GM12891 (cell line): ENCODE measurements at places on chromosomes 6 and 20.

GRCh38 chr6:79512014-79512413, 25.2 kb downstream of the LCA5 start:
- no peak for DNase-seq

DNA sequence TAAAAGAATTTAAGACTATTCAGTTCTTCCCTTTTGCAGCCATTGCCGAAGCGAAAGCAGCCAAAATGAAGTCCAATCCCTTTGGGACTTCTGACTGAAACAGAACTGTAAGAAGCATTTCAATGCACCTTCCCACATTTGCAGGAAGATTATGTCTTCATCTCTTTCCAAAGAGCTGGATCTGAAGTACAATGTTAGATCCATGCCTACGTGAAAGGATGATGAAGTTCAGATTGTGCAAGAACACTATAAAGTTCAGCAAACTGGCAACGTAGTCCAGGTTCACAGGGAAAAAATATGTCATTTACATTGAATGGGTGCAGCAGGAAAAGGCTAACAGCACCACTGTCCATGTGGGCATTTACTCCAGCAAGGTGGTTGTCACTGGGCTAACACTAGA, 6.0 kb upstream of the FILIP1 start:
- no peak for DNase-seq

DNA sequence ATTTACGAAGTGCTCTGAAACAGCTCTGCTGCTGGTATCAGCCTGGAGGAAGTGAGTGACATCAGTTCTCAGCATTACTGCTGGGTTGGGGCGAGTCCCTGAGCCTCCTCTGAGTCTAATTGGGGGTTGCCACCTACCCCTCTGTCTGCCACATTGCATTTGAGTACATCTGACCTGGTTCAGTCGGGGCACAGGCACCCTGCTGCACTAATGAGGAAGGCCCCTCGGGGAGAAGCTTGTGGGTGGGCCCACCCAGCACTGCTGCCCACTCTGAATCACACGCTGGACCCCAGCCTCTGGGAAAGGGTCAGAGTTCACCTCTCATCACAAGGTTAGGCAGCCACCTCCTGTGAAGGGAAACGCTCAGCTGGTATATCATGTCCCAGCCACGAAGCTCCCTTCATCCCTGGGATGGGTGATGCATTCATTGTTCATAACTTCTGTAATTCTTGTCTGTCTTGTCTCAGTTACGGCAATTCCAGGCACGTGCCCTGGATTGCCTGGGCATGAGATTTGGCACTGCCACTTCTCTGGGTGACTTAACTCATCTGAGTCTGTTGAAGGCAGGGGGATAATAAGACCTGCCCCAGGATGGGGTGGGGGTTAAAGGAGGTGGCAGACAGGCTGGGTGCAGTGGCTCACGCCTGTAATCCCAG, 13.3 kb downstream of the DNMT3B start:
- no peak for DNase-seq

DNA sequence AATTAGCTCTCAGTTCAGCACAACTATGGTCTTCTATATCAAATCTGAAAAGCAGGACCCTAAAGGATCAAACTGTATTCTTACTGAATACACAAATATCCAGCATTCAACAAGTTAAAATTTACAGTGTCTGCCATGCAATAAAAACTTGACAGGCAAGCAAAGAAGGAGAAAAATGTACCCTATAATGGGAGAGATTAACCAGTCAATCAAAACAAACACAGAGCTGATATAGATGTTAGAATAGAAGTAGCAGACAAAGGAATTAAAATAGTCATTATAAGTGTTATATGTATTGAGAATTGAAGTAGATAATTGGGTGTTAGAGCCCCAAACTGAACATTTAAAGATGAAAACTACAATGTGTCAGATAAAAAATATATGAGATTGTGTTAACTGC, 914.9 kb downstream of the EPHA7 start:
- no peak for DNase-seq

GRCh38 chr20:50594231-50594590, 84.0 kb downstream of the PTPN1 start:
- DNase-seq, result no peak

DNA sequence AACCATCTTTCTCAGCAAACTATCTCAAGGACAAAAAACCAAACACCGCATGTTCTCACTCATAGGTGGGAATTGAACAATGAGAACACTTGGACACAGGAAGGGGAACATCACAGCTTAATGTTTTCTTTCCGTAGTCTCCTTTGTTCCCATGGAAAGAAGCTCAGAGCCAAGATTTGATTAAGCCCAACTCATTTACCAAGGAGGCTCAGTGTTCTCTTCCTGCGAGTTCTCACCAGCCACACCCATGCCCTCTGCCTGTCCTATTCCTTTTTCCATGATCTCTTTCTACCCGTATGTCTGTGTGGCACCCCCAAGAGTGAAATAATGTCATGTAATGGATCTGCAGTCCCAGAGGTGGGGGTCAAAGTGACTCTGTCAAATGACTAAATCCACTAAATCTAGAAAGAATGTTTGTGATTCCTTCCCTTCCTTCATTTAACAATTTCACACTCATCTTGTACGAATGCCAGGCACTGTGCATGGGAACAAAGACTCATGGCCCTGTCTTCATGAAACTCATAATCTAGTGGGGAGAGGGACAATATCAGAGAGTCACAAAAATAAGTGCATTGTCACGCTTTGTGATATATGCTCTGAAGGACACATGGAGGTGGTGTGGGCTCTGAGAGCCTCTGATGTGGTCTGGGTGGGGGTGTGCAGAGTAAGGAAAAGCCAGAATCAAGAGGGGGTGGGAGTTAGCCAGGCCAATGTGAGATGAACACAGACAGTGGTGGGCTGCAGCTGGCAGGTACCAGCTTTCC, 292.1 kb downstream of the CDC5L start:
- no peak for DNase-seq

DNA sequence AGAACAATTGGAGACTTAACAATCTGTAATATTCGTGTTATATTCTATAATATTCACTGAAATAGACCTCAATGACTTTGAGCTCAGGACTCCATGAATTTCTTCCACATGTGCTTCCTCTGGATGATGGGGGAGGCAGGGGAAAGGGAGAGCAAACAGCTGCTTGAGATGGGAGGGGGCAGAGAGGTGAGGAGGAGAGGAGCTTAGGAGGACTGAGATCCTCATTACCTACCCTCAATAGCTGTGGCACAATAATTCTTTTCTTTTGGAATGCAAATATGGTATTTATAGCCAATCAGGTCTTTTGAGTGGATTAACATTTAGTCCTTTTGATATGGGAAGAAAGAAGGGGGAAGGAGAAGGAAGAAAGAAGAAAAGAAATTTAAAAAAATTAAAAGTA, 64.1 kb upstream of the ZNF217 start:
- DNase-seq, result no peak

DNA sequence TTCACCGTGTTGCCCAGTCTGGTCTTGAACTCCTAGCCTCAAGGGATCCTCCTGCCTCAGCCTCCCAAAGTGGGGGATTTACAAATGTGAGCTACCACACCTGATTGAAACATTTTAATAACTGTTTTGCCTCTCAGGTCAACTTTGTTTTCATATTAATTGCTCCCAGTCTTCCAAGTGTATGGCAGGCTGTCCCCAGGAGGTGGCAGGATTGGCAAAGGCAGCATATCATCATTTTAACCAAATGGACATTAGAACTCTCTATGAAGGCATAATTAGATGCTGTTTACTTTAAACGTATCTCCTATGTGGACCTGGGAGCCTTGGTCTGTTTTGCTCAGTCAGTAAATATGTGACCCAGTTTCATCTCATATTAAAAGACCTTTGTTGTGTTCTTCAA, 59.2 kb upstream of the CSE1L start:
- DNase-seq, result no peak

DNA sequence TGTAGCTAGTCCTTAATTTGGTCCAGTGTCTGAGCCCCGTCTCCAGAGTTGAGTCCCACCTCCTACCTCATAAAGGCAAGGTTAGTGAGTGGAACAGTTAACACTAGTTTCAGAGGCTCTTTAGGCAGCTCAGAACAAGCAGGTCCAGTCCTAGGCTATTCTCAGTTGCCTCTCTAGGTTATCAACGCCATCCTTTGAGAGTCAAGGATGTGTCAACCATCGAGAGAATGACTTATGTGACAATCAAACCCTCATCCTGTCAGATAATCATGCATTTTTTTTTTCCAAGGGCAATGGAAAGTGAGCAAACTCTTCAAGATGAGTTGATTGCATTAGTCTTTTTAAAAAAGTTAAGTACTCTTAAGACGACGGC, 64.0 kb upstream of the TXNDC5 start:
- DNase-seq, result no peak

DNA sequence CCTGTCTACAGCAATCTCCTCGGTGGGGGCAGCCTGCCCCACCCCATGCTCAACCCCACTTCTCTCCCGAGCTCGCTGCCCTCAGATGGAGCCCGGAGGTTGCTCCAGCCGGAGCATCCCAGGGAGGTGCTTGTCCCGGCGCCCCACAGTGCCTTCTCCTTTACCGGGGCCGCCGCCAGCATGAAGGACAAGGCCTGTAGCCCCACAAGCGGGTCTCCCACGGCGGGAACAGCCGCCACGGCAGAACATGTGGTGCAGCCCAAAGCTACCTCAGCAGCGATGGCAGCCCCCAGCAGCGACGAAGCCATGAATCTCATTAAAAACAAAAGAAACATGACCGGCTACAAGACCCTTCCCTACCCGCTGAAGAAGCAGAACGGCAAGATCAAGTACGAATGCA, 19.4 kb downstream of the PRDM1 start:
- no peak for DNase-seq

- DNase-seq, result peak; percentile 14
Measured at GRCh38 chr20:16434062-16434664, 139.1 kb downstream of the KIF16B start.

DNA sequence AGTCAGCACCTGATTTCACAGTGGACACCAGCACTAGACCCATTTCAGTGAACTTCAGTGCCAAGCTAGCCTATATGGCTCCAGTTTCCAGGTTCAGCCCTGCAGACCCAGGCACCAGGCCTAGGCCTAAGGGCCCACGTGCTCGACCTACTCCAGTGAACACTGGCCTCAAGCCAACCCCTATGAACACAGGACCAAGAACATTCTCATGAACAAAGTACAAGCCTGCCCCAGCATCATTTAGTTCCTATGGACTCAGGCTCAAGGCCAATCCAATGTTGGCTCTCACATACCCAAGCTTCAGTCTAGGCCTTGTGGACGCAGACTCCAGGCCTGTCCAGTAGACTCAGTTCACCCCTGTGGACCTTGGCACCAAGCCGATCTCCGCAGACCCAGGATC, 385.5 kb downstream of the DHX35 start:
- DNase-seq, result no peak

- no peak for DNase-seq
Measured at GRCh38 chr6:169045486-169045885, 208.2 kb downstream of the THBS2 start.

DNA sequence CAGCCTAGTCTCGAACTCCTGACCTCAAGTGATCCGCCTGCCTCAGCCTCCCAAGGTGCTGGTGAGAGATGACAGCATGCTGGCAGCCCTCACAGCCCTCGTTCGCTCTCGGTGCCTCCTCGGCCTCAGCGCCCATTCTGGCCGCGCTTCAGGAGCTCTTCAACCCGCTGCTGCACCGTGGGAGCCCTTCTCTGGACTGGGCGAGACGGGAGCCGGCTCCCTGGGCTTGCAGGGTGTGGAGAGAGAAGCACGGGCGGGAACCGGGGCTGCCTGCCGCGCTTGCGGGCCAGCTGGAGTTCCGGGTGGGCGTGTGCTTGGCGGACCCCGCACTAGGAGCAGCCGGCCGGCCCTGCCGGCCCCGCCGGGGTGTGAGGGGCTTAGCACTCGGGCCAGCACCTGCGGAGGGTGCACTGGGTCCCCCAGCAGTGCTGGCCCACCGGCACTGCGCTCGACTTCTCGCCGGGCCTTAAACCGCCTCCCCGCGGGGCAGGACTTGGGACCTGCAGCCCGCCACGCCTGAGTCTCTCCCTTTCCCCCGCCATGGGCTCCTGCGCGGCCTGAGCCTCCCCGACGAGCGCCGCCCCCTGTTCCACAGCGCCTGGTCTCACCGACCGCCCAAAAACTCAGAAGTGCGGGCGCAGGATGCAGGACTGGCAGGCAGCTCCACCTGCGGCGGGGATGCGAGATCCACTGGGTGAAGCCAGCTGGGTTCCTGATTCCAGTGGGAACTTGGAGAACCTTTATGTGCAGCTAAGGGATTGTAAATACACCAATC, 31.5 kb upstream of the RANBP9 start:
- no peak for DNase-seq

DNA sequence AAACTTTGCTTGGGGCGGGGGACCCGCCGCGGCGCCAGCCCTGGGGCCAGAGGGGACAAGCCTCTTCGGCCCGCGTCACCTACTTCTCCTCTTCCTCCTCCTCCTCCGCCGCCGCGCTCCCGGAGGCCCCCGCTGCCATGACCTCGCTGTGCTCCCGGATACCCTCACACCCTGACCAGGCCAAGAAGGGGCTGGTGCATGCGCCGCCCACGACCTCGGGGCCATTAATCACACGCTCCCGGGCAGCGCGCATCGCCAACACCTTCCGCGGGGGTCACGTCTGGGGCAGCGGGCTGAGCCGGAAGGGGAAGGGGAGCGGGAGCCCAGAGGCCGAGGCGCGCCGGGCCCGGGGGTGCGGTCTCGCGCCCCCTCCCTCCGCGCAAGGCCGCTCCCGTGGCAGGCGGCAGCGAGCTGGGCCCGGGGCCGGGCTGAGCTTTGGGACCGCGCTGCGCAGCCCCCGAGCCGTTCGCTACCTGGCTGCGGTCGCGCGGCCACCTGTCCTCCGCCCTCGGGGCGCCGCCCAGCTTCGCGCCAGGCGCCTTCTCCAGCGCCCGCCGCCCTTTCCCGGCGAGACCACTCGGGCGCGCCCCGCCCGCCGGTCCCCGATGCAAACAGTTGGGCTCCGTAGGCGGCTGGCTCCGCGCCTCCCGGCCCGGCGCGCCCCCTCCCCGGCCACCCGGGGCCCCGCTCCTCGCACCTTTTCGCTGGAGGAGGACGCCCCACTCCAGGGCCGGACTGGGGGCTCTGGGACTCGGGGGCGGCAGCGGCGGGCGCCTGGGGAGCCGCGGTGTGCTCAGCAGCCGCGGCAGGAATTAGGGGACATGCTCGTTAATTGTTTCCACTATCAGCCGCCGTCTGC, 575 bp upstream of the CNR1 start:
- no peak for DNase-seq

GRCh38 chr6:41336824-41337223, 1.4 kb downstream of the NCR2 start:
- no peak for DNase-seq

GRCh38 chr6:142819603-142820337, 125.2 kb downstream of the HIVEP2 start:
- no peak for DNase-seq

DNA sequence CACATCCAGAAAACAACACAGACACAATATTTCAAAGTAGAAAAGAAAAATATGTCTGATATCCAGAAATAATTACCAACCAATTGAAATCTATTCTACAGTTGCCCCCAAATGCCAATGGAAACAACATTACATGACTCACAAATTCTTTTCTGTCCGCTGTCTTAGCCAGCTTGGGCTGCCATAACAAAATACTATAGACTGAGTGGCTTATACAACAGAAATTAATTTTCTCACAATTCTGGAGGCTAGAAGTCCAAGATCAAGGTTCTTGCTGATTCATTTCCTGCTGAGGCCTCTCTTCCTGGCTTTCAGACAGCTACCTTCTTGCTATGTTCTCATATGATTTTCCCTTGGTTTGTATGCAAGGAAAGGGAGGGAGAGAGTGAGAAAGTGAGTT, 698.1 kb downstream of the DHX35 start:
- no peak for DNase-seq
